ENCODE measurements at places on chromosomes 2 and 18.

GRCh38 chr2:138003411-138003810 is 39.1 kb downstream of the HNMT start:
- DNase-seq = no peak

- peak; percentile 41 for DNase-seq
Observed at GRCh38 chr2:10097352-10098148, 17.3 kb upstream of the CYS1 start.

DNA sequence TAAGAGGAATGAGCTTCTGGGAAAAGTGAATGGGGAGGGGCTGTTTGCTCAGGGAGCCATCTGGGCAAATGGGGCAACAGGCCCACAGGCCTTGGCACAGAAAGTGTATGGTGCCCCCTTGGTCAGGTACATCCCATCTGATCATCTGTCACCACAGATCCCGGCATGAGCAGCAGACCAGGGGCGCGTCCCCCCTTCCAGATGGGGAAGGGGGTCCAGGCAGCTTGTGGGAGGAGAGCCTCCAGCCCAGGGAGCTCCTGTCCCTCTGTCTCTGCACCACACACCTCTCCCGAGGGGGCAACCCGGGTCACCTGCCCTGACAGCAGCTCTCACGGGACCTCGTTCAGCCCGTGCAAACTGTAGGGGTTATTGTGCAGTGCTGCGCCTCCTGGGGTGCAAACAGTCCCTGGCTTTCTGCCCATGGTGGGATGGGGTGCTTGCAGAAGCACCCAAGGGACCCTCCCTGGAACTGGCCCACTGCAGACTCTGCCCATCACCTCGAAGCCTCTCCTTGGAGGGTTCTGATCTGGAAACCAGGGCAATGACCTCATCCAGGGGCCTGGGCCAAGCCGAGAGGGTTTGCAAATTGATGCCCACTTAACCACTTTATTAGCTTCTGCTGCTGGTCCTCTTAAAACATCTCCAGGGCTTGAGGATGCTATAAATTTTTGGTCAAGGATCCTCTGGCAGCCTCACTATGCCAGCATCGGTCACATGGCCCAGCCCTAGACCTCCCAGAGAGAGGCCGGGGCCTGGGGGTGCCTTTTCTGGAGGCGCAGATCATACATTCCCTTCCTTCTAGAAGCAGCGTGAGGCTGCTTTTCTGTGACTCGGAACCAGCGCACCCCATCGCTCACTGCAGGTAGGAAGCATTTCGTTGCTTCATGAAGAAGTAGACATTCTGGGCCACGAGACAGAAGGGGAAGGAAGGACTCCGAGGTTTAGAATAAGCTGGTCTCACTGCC is 7.6 kb upstream of the BOK start:
- DNase-seq = no peak

DNA sequence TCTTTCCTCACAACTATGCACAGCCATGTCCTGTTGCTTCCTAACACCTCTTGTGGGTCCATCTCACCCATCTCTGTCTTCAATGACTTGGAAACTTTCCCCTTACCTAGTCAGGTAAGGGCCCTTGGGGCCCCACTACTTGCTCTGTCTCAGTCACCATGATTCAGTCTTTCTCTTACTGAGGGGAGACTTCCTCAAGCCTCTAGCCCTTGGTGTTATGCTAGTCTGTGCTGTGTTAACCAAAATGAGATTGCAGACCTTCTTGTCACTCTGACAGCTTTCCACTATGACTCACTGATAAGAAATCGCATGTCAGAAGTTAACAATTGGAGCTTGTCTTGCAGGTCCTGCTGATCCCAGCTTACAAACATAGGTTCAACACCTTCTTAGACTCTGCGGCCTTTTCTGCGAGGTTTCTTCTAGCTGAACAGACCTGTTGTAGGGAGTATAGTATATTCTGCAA is 65.3 kb downstream of the WDR75 start:
- DNase-seq = no peak

GRCh38 chr2:181037922-181038321 is 57.5 kb downstream of the UBE2E3 start:
- DNase-seq = no peak

GRCh38 chr2:219433666-219434467 is 776 bp upstream of the SPEG start:
- peak; percentile 39 for DNase-seq

DNA sequence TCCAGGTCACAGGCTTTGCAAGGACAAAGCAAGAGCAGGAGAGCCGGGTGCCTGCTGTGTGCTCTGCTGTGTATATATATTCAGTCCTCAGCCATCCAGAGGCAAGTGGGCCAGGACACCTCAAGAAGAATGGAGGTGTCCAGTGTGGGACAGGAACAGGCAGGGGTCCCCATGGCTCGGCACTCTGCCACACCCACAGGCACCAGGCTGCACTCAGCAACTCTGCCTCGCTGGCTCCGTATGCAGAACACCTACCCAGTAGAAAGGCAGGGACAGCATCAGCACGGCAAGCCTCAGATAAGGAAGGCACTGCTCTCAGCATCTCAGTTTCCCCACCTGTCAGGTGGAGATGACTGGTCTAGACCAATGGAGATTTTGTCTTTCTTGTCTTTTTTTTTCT is 57.8 kb downstream of the DNMT3A start:
- DNase-seq = no peak

DNA sequence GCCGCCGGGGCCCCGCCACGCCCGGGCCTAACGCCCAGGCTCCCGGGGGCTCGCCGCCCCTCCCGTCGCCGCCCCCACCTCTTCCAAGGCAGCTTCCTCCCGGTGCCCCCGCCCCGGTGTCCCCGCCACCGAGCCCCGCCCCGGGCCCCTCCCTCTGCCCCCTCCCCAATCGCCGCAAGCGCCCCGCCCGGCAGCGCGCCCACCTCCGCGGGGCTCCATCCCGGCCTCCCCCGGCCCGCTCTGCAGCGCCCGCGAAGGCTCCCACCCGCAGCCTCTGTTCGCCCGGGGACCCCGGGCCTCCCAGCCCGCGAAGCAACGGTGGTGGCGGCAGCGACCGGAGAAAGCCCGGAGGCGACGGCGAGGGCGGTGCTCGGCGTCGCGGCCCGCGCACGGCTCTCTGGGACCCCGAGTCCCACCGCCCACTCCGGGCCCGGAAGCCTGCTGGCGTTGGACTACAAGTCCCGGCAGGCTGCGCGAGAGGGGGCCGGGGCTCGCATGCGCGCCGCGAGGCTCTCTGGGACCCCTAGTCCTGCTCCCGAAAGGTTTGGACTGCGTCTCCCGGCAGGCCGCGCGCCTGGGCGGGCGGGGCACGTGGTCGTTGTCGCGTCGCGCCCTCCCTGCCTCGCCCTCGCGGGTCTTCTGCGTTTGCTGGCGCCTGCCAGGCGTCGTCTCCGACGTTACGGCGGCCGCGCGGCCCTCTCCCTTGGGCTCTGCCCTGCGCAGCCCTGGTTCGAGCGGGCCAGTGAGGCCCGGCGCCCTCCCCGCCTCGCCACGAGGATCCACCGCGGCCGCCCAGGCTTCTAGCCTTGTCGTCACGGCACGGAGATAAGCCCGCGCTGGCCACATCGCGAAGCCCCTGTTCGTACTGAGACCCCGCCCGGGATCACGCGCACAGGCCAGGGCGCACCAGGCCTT is at the start of gene STK25:
TSS of gene STK25 (minus strand) at position 345 of the 915 bp plus-strand sequence. CDS start 549 bp downstream, outside the sequence.
- DNase-seq = peak; percentile 97

DNA sequence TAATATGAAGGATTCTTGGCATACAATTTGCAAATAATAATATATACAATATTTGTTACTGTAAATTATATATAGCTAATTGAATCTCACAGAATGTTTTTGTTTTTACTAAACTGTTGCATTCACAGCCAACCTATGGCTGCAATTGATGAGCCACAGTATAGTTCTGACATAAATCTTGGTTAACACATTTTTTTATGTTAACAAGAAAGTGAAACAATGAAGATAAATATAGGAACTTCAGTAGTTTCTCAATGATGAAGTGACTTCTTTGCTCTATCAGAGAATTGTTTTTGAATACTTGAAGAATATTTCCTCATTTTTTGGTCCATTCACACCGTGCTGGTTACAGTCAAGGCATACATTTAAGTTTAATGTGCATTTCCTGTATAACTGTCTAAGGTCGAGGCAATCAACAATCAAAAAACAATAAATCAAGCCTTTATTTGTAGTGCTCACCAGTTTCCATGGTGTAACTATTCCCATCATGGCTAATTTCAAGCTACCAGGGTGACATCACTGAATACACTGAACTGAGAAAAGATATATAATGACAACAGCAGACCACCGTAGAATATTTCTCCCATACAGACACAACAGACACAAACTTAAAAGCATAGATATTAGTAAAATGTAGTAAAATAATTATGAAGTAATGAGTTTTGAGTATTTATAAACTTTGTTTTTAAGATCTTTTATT is 12.9 kb upstream of the ETAA1 start:
- no peak for DNase-seq

DNA sequence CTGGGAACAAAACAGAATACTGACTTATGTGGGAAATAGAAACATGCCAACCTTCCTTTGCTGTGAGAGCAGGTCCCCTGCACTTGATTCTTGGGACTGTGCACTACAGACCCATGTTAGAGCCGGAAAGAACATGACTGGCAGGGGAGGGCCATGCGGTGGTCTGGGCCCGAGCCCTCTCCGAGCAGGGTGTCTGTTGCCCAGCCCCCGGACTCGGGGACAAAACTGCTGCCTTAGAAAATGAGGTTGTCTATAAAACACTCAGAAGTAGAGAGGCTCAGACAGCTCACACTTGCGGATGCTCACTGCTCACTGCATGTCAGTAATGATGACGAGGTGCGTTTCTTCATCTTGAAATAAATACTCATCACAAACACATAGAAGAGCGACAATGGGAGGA is 270.7 kb upstream of the HDAC4 start:
- no peak for DNase-seq

- peak; percentile 58 for DNase-seq
Observed at GRCh38 chr2:241842620-241843211, 16.0 kb downstream of the PDCD1 start.

DNA sequence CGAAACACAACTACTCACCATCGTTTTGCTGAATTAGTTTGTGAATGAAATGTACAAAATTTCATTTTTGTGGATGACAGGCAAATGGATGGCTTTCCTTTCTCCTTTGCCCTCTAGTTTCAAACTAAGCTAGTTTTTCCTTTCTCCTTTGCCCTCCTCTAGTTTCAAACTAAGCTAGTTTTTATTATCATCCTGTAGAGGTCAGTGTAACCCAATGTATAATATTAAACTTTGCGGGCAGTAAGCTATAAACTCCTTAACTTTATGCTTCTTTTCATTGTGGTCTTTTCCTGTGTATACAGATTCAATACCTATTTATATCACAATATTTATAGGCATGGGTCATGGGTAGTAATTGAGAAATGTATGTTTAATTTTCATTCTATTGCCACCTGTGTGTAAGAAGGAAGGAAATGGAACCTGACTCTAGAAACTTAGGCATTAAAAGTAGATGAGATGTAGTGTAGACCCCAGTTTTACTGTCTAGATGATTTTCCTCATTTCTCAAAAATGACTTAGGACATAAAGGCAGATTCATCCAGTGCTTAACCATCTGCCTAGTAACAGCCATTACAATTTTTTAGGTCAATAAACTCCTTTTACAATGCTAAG is 58.1 kb downstream of the MAP3K19 start:
- DNase-seq = no peak

- DNase-seq = no peak
Observed at GRCh38 chr2:5230855-5231254, 461.3 kb upstream of the SOX11 start.

GRCh38 chr2:205495819-205496218 is 186.5 kb upstream of the NRP2 start:
- DNase-seq = no peak

DNA sequence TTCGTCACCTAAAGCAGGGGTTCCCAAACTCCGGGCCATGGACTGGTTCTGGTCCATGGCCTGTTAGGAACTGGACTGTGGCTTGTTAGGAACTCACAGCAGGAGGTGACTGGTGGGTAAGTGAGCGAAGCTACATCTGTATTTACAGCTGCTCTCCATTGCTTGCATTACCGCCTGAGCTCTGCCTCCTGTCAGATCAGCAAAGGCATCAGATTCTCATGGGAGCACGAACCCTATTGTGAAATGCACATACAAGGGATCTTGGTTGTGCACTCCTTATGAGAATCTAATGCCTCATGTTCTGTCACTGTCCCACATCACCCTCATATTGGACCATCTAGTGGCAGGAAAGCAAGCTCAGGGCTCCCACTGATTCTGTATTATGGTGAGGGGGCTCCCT is 217.0 kb downstream of the ZFP36L2 start:
- DNase-seq = no peak

GRCh38 chr2:195001924-195002323 is 655.1 kb upstream of the SLC39A10 start:
- DNase-seq = no peak

DNA sequence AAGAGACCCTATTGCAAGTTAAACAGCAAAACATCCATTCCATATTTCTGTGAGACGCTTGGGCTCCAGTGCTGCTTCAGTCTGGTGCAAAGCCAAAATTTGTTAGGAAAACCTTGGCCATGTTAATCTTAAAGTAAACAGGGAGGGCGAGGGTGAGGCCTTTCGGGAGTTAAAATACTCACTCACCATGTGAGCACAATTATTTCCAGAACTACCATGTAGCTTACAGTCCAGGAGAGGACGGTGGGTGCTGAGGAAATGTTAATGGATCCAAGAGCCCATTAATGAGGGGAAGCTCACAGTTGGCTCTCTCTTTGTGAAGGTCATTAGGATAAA is 286.4 kb downstream of the SLC8A1 start:
- DNase-seq = no peak

DNA sequence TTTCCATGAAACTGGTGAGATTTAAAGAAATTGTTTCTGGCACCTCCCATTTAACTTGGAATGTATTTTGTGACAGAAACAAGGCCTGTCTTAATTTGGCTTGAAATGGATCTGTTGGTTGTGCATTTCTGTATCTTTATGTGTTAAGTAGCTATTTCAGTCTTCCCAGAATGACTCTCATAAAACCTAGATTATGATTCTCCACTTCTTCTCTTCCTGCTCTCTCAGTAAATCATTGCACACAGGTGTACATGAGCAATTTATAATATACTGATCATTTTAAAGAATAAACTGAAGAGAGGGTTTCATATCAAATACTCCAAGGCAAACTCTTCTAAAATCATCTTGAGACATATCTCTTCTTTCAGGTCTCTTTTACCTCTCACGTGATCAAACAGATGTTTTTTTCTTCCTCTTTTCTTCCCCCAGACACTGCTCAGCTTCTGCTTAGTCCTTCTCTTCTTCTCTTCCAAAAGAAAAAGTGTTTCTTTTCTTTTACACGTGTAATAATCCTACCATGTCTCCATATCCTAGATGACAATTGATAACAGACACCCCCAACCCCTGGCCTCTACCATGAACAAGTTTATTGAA is 112.0 kb downstream of the PPP1R1C start:
- DNase-seq = no peak

GRCh38 chr2:37843556-37843955 is 81.5 kb upstream of the RMDN2 start:
- DNase-seq = no peak

DNA sequence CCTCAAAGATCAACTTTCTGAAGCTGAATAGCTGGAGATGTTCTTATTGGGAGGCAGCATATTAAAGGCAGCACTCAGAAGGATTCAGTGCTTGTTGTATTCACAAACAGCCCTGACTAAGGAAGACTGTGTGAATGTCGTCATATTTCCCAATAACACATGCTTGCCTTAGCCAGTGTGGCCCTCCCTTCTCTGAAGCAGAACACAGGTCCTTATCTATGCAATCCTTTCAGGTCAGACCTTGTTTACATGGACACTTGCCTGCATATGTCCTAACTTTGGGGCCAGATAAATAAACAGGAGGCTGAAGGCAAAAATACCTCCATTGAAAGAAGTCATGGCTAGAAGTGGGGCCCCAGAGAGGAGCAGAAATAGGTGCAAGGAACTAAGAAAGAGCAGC is 97.2 kb downstream of the SLC4A3 start:
- no peak for DNase-seq

GRCh38 chr2:116088236-116088635 is 1645.8 kb downstream of the DPP10 start:
- no peak for DNase-seq
